Esophagus squamous epithelium (tissue), 5 donors: ENCODE measurements at places on chromosomes 13 and 19. TPM values are rescaled to one million over a fixed set of nuclear protein-coding genes. Genes with fewer than 3 reads are reported as not detected.

DNA sequence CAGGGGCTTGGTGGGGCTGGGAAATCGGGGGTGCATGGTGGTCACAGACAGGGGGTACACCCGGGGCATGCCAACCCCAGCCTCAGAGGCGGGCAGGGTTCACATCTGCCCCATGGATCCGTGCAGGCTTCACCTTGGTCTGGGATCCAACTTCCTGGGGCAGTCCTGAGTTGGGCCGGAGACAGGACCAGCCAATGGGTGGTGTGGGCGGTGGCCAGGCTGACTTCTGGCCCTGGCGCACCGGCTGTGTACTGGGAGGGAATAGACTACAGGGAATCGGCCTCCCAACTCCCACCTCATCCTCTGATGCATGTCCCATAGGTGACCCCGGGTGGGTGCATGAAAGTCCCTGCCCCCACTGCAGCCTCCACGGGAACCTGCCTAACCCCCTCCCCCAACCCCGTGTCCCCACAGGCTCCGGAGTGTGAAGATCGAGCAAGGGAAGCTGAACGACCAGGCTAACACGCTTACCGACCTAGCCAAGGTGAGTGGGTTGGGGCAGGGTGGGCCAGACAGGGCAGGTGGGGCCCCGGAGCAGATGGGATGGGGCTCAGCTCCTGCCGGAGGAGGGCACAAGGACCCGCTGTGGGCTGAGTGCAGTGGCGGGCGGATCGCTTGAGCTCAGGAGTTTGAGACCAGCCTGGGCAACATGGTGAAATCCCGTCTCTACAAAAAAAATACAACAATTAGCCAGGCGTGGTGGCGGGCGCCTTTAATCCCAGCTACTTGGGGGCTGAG, 14.7 kb upstream of the ARRDC2 start:
- H3K4me1 ChIP-seq, result peaks cover 6% of the 10 kb centered on the region
- no peak for DNase-seq
- H3K27ac ChIP-seq, result no peak overlapping the region
- H3K4me3 ChIP-seq, result no peak overlapping the region
- no peaks in the 10 kb centered on the region for H3K27me3 ChIP-seq

GRCh38 chr19:13034636-13035035, 39.4 kb downstream of the NFIX start:
- no peak overlapping the region for H3K4me3 ChIP-seq
- peaks cover 3% of the 10 kb centered on the region for H3K36me3 ChIP-seq
- H3K4me1 ChIP-seq, result peaks cover 76% of the 10 kb centered on the region
- H3K27me3 ChIP-seq, result no peaks in the 10 kb centered on the region
- peak overlapping the region; percentile 81 for H3K27ac ChIP-seq

The CD22 gene
- total RNA-seq, result 3.5 TPM

The LAIR2 gene
- total RNA-seq, result not detected

The IGFL4 gene
- total RNA-seq, result not detected

GRCh38 chr19:24059563-24060295, 27.3 kb upstream of the ZNF254 start:
- no peak overlapping the region for H3K4me3 ChIP-seq
- no peak overlapping the region for H3K27ac ChIP-seq
- H3K27me3 ChIP-seq, result no peaks in the 10 kb centered on the region
- DNase-seq, result no peak
- H3K4me1 ChIP-seq, result peaks cover under 1% of the 10 kb centered on the region
- peaks cover 69% of the 10 kb centered on the region for H3K36me3 ChIP-seq

The FPR3 gene
- 0.61 TPM for total RNA-seq

DNA sequence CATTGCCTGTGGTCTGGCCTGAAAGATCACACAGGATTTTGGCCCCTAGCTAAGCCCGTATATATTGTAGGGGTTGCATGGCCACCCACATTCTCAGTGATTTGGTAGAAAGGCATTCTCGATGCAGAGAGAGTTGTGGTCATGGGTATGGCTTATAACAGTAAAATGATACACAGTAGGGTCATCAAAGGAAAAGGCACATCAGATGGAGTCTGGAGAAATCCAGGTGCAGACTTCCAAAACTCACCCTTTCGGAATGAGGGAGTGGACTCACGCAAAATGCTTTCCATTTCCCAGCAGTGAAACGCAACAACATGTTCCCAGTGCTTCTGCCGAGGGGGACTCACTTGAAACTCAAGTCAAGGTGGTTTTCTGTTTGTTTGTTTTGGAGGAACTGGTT, 802.5 kb upstream of the SLITRK1 start:
- H3K27ac ChIP-seq, result no peak overlapping the region
- no peak overlapping the region for H3K4me3 ChIP-seq
- no peaks in the 10 kb centered on the region for H3K4me1 ChIP-seq
- no peaks in the 10 kb centered on the region for H3K27me3 ChIP-seq

GRCh38 chr19:57033576-57033975, 86.2 kb upstream of the USP29 start:
- no peak for DNase-seq
- H3K4me1 ChIP-seq, result no peaks in the 10 kb centered on the region
- H3K36me3 ChIP-seq, result no peaks in the 10 kb centered on the region
- no peak overlapping the region for H3K4me3 ChIP-seq
- no peaks in the 10 kb centered on the region for H3K27me3 ChIP-seq

GRCh38 chr19:3803114-3803888, 17.1 kb upstream of the MATK start:
- H3K27me3 ChIP-seq, result no peaks in the 10 kb centered on the region
- no peak for DNase-seq
- no peak overlapping the region for H3K27ac ChIP-seq
- no peaks in the 10 kb centered on the region for H3K36me3 ChIP-seq

The LEUTX gene
- total RNA-seq, result not detected

GRCh38 chr19:51458051-51458645, at the start of gene SIGLEC8:
TSS of gene SIGLEC8 (minus strand) at chr19:51458454. CDS start at chr19:51458387, 67 bp downstream.
- H3K4me3 ChIP-seq, result no peak within 1 kb of the TSS
- no peaks in the 10 kb centered on the region for H3K36me3 ChIP-seq
- DNase-seq, result no peak
- H3K4me1 ChIP-seq, result no peaks in the 10 kb centered on the region
- peak within 1 kb of the TSS; percentile 4 for H3K27ac ChIP-seq

GRCh38 chr13:98225036-98225940, 48.2 kb upstream of the RNF113B start:
- H3K36me3 ChIP-seq, result no peaks in the 10 kb centered on the region
- no peak overlapping the region for H3K4me3 ChIP-seq
- DNase-seq, result no peak

The KLK2 gene
- not detected for total RNA-seq

DNA sequence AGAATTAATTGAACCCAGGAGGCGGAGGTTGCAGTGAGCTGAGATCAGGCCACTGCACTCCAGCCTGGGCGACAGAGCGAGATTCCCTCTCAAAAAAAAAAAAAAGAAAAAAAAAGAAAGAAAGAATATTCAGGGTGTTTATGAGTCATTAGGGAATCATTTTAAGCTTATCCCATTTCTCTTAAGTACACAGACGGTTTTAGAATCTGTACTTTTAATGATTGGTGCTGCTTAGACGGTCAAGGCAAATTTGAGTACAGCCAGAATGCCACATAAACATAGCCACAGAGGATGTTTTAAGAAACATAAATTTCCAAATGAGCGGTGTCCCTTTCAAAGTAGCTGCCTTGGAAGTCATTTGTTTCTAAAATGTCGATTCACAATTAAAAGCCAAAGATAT, 2.6 kb downstream of the SPRYD7 start:
- no peak for DNase-seq
- peaks cover 11% of the 10 kb centered on the region for H3K4me1 ChIP-seq
- no peaks in the 10 kb centered on the region for H3K36me3 ChIP-seq
- no peaks in the 10 kb centered on the region for H3K27me3 ChIP-seq
- no peak overlapping the region for H3K27ac ChIP-seq

DNA sequence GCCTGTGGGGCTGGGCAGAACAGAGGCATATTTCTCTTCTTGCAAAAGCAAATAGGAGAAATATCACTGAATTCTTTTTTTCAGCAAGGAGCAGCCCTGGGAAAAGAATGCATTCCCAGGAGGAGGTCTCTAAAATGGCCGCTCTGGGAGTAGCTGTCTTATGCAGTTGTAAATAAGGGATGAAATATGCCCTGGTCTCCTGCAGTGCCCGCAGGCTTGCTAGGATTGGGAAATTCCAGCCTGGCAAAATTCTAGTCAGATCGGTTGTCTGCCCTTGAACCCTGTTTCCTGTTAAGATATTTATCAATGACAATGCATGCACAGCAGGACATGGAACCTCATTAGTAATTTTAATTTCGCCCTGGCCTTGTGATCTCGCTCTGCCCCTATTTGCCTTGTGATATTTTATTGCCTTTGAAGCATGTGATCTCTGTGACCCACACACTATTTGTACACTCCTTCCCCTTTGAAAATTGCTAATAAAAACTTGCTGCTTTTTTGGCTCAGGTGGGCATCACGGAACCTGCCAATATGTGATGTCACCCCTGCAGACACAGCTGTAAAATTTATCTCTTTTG, 1993.2 kb downstream of the PCDH9 start:
- no peak overlapping the region for H3K4me3 ChIP-seq
- no peaks in the 10 kb centered on the region for H3K36me3 ChIP-seq
- no peaks in the 10 kb centered on the region for H3K4me1 ChIP-seq
- H3K27me3 ChIP-seq, result no peaks in the 10 kb centered on the region
- H3K27ac ChIP-seq, result no peak overlapping the region

DNA sequence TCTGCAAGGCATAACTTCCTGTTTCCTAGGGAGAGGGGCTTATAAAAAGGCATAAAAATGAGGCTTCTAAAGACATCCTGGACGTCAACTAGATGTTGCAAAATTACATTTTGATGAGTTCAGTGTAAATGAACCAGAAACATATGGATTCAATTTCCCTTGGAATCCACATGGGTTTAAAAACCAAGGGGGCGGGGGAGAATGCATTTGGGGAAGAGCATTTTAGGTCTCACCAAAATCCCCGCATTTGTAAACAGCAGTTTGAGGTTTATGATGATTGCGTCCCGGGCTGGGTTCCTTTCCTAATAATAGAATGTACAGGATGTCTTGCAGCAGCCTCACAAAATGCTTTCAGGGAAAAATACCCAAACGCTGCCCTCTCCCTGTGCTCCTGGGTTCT, 407.8 kb downstream of the ZNF536 start:
- no peak overlapping the region for H3K4me3 ChIP-seq
- no peaks in the 10 kb centered on the region for H3K27me3 ChIP-seq
- no peak for DNase-seq
- H3K27ac ChIP-seq, result no peak overlapping the region
- no peaks in the 10 kb centered on the region for H3K36me3 ChIP-seq

DNA sequence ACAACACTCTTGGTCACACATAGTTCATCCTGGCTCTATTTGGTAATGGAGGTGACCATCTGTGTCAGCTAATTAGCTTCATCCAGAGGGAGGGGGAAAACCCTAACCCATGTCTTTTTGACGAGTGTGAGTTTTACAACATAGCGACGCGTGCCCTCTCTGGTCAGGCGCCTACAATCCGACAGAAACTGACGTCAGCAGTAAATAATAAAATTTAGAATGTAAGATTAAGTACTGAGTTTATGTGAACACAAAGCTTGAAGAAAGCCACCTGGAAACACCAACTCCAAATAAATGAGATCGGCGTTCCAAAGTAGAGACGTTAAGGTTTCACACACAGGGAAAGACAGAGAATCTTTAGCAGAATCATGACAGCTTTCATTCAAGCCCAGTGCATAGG, 1.8 kb upstream of the ZNF83 start:
- H3K27ac ChIP-seq, result no peak overlapping the region
- H3K4me3 ChIP-seq, result no peak overlapping the region
- H3K36me3 ChIP-seq, result no peaks in the 10 kb centered on the region
- DNase-seq, result no peak
- peaks cover 8% of the 10 kb centered on the region for H3K4me1 ChIP-seq

- H3K27me3 ChIP-seq, result no peaks in the 10 kb centered on the region
- no peaks in the 10 kb centered on the region for H3K4me1 ChIP-seq
- DNase-seq, result no peak
- peak overlapping the region; percentile 34 for H3K4me3 ChIP-seq
- H3K27ac ChIP-seq, result peak overlapping the region; percentile 4
- no peaks in the 10 kb centered on the region for H3K36me3 ChIP-seq
Measured at GRCh38 chr13:71290963-71291841, 575.8 kb downstream of the DACH1 start.

- no peak for DNase-seq
- H3K4me3 ChIP-seq, result peak overlapping the region; percentile 12
- no peaks in the 10 kb centered on the region for H3K36me3 ChIP-seq
Measured at GRCh38 chr13:45850027-45850613, 1.4 kb downstream of the SIAH3 start.

The CEACAM6 gene
- total RNA-seq, result 70.8 TPM

The S1PR2 gene
- total RNA-seq, result 4.9 TPM

- peaks cover 4% of the 10 kb centered on the region for H3K36me3 ChIP-seq
- H3K27ac ChIP-seq, result peak overlapping the region; percentile 91
- H3K4me1 ChIP-seq, result peaks cover 34% of the 10 kb centered on the region
- no peak for DNase-seq
- no peak overlapping the region for H3K4me3 ChIP-seq
Measured at GRCh38 chr19:11137542-11138384, 17.8 kb downstream of the SPC24 start.

DNA sequence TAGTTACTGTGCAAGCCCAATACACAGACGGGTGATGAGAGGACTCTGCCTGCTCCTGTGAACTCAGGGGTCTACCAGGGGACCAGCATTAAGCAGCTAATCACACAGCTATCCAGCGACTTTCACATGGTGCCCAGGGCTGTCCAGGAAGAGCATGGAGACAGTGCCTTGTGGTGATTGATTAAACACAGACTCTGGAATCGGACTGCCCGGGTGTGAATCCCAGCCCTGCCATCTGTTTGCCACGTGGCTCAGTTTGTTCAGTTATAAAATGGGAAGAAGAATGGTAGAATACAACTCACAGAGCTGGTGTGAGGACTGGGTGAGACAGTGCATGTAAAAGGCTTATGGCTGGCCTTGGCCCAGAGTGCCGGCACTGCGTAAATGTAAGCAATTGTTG, 42.1 kb upstream of the NPAS1 start:
- H3K27me3 ChIP-seq, result no peaks in the 10 kb centered on the region
- H3K27ac ChIP-seq, result no peak overlapping the region
- H3K4me1 ChIP-seq, result peaks cover 62% of the 10 kb centered on the region
- H3K36me3 ChIP-seq, result no peaks in the 10 kb centered on the region
- no peak overlapping the region for H3K4me3 ChIP-seq
